IMR-90 (cell line): ENCODE measurements at places on chromosomes 11 and 22. TPM values are rescaled to one million over a fixed set of nuclear protein-coding genes. Genes with fewer than 3 reads are reported as not detected.
A peak's percentile ranks its signal among the peaks of the same experiment; 100 is the strongest.

DNA sequence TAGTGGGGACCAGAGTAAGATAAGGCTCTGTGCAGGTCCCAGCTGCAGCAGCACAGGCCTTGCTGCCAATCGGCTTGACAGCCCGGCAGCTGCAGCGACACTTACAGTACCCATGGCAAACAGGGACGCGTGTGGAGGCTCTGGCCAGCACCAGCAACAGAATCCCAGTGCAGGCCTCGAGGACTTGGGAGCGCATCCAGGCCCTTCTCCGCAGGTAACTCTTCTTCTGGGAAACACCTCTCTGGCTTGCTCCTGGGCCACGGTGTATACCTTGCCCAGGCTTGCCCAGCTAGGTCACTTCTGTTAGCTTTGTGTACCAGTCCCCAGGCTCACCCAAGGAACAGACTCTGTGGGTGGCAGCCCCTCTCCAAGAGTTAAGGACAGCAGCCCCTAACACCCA, 126.7 kb downstream of the CTTN start:
- no peak for DNase-seq

DNA sequence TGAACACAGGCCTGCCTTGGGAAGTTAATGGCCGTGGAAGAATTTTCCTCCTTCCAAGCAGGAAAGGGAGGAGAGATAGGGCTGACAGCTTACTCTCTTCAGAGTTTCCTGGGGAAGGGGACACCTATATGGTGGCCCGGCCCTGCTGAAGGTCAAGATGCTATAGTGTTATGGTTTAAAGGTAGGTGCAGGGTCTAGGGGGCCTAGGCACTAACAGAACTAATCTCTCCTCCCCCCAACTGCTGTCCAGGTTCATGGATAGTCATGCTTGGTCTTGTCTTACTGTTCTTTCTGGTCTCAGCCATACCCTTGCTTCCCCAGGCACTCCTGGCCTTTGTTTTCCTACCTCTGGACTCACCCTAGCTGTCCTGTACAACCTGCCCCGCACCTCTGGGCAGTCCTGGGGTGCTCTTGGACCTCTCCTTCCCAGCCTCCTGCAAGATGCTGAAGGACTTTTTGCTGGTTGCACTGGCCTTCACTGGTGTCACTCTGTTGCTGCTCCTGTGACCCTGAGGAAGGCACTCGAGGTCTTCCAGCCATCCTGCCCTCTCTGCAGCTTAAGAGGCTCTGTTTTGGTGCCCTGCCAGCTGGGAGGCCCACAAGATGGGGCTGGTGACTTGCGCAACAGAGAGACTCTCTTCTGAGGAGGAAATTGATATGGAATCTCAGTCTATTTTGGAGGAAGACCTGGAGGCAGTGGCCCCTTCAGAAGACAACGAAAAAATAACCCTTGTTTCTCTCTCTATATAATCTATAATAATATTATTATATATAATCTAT, 17.9 kb downstream of the SEC14L3 start:
- no peak for DNase-seq

GRCh38 chr22:34709641-34710040, 356.3 kb upstream of the ISX start:
- DNase-seq, result no peak

DNA sequence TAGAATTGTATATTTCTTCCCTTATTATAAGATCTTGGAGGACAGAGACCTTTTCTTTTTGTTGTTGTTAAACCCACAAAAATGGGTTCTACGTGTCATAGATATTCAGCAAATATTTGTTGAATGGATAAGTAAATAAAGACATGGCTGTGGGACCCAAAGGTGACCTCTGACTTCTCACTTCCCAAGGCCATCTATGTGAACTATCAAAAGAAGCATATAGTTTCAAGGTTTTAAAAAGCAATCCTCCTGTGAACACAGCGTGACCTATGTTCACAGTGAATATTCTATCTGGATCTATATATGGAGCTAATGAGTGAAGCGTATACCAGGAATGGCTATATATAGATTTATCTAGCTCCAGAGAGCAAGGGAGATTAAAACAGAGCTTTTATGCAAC, 312.8 kb upstream of the C11orf87 start:
- no peak for DNase-seq

DNA sequence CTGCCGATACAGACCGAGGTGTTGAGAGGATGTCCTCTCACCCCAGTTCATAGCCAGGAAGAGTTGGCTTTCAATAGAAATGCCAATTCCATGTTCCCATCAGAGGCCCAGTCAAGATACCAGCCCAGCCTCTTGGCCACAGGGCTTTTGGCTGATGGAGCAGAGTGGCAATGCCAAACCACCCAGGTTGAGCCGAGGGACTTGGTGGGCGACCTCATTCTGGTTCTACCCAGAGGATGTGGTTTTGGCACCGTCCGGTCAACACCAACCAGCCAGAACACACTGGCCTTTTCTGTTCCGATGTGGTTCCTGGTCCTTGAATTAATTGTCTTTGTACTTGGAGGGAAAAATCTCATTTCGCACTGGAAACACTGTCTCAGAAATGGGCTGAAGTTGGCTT, 60.5 kb downstream of the COMMD9 start:
- DNase-seq, result no peak

- DNase-seq, result no peak
Observed at GRCh38 chr22:42067671-42068251, 2.9 kb downstream of the NAGA start.

DNA sequence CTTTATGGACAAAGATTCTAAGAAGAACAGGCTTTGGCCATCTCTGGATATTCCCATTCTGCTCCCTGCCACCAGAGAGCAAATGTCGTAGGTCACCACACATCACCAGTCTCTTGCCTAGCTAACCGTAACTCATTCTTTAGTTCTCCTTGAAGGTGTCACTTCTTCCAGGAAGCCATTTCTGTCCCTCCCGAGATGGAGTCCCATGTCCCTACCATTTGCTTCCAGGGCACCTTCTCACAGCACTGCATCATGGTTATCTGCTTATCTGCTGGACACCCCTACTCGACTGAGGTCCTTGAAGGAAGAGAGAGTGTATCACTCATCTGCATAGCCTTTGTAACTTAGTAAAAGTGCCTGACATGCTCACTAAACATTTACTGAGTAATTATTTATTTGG, 47.6 kb downstream of the FAM83F start:
- DNase-seq, result no peak

GRCh38 chr22:48098921-48099245, 1336.4 kb downstream of the TBC1D22A start:
- no peak for DNase-seq

DNA sequence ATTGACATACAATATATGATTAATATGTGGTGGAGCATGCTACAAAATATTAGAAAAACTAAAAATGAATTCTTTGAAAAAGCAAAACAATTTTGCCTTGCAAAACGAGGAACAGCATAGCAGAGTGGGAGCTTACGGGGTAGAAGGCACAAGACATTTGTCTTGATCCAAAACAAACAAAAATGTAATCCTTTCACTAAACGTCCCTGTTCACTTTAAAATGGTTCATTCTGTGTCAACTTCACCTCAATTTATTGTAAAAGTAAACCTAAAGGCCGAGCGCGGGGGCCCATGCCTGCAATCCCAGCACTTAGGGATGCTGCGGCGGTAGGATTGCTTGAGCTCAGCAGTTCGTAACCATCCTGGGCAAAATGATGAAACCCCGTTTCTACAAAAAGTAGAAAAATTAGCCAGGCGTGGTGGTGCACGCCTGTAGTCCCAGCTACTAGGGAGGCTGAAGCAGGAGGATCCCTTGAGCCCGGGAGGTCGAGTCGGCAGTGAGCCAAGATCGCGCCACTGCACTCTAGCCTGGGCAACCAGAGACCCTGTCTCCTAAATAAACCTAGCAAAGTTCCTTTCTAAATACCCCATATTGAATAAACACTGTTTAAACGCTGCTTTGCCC, 2.0 kb downstream of the PRDM10 start:
- no peak for DNase-seq

DNA sequence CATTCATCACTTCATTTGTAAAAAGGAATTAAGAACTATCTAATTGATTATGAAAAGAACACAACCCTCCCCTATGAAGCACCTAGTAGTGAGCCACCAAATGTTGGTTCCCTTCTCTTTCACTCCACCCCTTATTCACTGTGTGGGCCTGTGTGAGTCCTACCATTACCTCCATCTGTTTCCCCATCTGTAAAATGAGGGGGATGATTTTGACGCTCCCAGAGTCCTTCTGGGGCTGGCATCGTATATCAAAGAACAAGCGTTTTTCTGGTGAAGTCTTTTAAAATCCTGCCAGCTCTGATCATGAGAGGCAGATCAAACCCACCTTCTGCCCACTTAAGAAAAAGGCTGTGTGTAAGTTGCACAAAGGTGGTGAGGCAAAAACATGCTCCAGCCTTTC, 96.6 kb upstream of the SEZ6L start:
- DNase-seq, result no peak

DNA sequence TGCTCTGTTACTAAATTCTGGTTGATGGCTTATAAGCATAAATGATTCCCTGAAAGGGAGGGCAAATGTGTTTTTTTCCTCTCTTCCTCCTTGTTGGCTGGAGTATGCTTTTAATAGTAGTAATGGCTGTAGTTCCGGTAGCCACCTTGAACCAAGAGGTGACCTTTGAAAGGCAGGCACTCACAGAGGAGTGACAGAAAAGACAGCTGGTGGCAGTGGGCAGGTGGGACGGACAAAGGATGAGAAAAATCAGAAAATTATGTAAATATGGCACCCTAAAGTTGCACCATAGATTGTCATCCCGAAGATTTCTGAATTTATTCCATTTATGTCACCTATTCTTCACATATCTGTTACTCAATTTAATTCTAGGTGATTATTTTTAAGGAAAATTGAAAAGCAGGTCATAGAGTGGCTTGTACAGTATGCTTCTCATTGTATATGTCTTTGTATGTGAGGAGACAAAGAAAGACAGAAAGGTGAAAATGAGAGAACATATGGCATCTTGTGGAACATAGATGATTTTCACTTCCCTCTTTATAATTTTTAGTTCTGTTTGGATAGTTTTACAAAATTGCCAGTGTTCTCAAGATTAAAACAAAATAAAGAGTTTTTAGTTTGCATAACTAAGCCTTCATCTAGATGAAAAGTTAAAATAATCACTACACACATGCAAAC, 17.0 kb downstream of the CASP12 start:
- DNase-seq, result no peak

DNA sequence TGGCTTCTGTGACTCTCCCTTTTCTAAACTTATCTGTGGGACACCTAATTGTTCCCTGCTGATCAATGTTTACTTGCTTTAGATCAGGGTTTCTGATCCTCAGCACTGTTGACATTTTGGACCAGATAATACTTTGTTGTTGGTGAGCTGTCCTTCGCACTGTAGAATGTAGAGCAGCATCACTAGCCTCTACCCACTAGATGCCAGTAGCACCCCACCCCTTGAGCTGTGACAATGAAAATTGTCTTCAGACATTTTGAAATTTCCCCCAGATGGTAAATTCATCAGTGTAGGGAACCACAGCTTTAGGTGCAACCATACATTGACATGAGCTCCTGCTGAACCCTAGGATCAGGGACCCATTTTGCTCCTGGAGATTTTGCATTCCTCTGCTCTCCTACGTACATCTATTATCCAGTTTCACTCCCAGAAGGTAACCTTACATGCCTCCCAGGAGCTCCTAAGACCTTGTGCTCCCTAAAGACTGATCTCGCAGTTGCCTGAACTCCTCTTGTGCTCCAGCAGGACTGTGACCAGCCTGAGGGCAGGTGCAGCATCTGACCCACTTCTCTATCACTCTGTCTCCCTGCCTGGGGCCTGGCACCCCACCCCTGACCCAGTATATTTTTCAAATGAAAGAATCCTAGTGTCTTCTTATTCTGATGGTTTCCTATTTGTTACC, 107.8 kb downstream of the FAR1 start:
- no peak for DNase-seq

GRCh38 chr22:30094804-30095203, 14.5 kb downstream of the HORMAD2 start:
- DNase-seq, result no peak

GRCh38 chr22:24460418-24461089, 33.2 kb downstream of the ADORA2A start:
- peak; percentile 28 for DNase-seq

DNA sequence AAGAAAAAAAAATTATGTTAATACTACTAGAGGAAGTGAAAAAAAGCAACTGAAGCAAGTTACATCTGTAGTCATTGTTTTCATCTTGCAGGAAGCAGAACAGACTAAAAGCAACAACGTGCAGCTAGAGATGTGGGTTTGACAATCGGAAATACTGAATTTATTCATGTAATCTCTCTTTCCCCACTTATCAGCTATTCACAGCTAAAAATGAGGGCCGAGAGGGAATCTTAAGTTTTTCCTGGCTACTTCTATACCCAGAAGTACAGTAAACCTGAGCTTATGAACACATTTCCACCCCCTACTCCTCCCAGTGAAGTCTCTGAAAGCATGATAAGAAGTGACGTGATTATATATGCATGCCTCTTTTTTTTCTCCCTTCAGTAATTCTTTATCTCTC, 116.5 kb downstream of the SPON1 start:
- DNase-seq, result no peak

DNA sequence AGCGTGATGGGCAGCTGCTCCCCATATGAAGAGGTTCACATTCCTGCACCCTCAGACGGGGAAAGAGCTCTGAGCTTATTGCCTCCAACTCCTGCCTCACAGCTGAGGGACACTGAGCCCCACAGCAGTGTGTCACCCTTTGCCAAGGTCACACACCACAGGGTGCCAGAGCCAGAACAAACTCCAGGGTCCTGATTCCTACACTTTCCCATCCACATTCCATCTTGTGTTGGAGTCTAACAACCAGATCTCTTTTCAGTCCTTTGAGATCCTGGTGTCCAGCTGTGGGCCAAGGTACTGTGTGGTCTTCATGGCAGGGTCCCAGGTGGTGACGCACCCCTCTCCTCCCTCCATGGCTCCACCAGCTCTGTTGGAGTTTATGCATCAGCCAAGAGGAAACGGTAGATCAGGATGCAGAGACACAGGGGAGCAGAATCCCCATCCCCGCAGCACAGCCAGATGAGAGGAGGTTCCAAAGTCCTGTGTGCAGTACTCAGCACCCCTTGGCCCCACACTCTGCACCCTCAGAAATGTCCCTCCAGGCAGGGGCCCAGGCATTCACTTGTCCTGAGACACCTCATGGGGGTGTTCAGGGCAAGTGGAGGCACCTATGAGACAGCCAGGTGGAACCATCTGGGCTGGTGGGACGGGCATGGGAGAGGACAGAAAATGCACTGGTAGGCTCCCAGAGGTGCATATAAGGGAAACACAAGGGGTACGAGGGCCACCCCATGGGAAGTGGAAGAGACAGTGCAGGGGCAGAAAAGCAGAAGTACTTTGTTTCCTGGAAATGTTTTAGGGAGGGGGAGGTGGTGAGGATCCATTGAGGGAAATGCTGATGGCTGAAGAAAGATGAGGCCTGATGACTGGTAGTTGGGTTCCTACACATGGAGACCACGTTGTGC, 32.6 kb upstream of the GNAZ start:
- DNase-seq, result no peak

GRCh38 chr22:23313791-23314567, 133.7 kb downstream of the BCR start:
- DNase-seq, result no peak

Gene MEI1
- total RNA-seq, result 0.90 and 1.1 TPM in 2 replicates

Gene MFRP
- not detected in 2 replicates for total RNA-seq

Gene SYT8
- total RNA-seq, result not detected in 2 replicates

Gene CTNND1
- total RNA-seq, result 193 and 229 TPM in 2 replicates

Gene MPZL3
- 0.36 and 0.56 TPM in 2 replicates for total RNA-seq

Gene CRACR2B
- total RNA-seq, result 0.28 and 0.54 TPM in 2 replicates

Gene OLFML1
- total RNA-seq, result 0.18 and 0.28 TPM in 2 replicates

Gene GTSE1
- total RNA-seq, result 5.8 and 5.9 TPM in 2 replicates

Gene PLA2G3
- under 0.01 TPM in 1 of 2 replicates, not detected in the other for total RNA-seq

Gene HEPHL1
- under 0.01 TPM in 1 of 2 replicates, not detected in the other for total RNA-seq

Gene KRTAP5-10
- not detected in 2 replicates for total RNA-seq

Gene SAA1
- not detected in 2 replicates for total RNA-seq

Gene OR52E8
- total RNA-seq, result not detected in 2 replicates
